ENCODE measurements at places on chromosomes 7 and 10.
A peak's percentile ranks its signal among the peaks of the same experiment; 100 is the strongest.

DNA sequence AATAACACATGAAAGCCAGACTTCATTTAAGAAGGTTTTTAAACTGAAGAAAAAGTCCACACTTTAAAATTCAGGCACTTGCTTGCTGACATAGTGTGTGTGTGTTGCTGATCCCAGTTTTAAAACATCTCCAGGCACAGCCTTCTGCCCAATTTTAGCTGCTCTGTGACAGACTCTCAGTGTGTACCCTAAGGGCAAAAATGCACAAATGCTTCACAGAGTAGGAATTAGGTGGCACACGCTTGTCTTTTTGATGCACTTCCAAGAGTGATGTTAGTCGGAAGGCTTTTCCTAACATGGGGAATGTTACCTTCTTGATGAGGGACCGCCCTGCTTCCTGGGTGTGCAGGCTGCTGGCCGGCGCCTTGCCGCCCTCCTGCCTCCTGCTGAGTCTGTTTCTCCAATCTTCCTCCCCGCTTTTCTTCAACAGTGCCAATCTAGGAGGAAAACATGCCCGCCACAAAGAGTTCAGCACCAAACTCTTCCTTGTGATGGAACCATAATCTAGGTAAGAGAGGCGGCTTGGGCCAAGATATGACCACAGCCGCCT, 122.3 kb downstream of the SVIL start:
- DNase-seq = no peak

GRCh38 chr10:62817121-62817765, 1.1 kb upstream of the EGR2 start:
- DNase-seq = peak; percentile 14

DNA sequence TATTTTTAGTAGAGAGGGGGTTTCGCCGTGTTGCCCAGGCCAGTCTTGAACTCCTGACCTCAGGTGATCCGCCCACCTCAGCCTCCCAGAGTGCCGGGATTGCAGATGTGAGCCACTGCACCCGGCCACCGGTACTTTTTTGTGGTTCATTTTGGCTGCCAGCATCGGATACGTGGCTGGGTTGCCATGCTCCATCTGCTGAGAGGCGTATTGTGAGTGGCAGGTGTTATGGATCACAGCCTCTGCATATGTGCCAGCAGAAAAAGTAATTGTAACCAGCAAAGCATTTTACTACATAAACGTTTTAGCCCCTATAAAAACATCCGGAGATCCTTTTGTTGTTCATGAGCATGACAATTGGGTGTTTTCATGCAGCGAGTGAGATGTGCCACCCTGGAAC, 7.1 kb downstream of the FOXK1 start:
- DNase-seq = no peak

- DNase-seq = no peak
Measured at GRCh38 chr7:23157679-23158078, 24.2 kb upstream of the NUP42 start.

DNA sequence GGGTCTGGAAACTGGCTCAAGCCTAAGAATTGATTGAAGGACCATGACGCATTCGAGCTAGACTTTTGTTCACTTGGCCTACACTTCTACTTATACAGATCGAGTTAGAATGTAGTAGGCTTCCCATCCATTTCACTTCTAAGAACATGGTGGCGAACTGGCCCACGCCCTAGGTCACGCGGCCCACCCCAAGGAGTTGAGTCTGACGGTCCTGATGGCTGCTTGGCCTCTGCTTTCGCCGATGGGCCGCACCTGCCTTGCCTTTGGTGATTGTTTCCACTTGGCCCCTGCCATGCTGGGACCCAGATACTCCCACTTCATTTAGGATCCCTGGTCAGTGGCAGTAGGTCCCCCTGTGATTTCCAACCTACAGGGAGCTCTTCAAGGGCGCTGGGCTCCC, 153.6 kb downstream of the PRKAG2 start:
- no peak for DNase-seq

DNA sequence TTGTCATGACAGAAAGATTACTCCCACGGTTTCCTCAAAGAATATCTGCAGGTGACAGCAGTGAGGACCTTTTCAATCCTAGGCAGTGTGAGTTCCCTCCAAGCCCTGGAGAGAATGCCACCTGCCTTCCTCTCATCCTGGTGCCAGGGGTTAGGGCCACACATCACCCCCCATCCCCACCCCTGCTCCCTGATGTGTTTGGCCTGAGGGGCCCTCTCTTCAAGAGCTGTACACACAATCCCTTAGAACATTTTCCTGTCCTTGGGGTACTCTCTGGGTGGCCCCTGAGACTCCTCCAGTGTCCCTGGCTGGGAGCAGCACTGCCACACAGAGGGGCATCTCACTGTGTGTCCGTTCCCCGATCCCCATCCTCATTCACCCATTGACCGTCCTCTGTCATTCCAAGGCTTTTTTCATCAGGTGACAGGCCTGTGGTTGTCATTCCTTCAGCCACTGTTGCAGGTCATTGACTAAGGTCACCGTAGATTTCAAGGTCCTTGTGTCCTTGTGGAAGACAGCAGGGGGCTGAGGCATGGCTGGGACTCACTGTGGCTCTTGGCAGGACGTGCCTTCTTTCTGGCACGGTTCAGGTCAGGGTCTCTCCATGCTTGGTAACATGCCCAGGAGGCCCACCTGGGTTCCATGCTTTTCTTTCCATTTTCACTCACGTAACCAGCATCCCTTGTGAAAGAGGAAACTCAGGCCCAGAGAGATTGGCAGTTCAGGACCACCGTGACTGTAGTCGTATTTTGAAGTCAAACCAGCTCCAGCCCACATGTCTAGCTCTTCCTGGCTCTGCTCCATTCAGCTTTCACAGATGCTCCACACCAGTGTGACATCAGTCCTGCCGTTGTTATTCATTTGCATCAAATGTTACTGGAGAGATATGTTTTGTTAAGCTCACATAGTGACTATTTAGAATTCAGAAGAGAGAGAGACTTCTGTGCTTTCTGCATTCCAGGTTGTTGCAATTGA, 26.8 kb upstream of the BTBD16 start:
- DNase-seq = no peak

- no peak for DNase-seq
Measured at GRCh38 chr7:7315851-7316250, 133.5 kb downstream of the C1GALT1 start.

- DNase-seq = no peak
Measured at GRCh38 chr7:29976673-29977415, 12.8 kb downstream of the SCRN1 start.

DNA sequence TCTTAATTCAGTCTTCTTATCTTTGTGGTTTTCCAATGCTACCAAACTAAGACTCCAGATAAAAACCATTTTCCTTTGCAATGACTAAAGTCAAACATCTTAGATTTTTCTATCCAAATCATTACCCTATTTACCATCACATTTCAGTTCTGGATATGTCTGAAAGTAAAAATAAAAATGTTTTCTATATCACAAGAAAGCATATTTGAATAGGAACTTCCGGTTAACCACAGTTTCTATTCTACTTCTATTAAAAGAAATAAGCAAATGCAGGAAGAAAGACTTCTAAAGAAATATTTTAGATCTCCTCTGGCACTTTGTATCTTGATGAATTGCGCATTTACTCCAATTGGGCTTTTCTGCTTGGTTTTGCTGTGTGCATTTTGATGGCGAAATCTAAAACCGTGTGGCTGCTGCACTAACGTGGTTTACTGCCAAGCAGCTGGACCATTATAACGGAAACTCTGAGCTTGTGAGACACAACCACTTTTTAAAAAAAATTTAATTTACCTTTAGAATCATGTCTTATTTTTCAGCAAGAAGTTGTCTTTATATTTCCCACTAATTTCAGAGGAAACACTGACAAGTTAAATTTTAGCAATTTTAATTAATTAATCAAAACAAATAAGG, 146.1 kb downstream of the VPS50 start:
- no peak for DNase-seq

DNA sequence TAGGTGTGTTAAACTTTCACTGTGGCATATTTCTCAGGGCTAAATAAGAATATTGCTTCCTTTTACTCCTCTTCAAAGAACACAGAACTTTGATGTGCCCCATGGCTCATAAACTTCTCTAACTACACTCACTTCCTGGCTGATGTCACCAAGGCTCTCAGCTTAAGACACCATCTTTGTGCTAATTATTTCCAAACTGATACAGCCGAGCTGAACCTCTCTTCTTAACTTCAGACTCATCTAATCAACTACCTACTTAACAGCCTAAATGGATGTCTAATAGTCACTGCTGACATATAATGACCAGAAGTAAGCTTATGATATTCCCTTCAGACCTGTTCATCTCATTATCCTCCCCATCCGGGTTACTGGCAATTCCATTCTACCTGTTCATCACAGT, 3.6 kb downstream of the C10orf67 start:
- no peak for DNase-seq

- DNase-seq = no peak
Measured at GRCh38 chr10:33804584-33804983, 470.1 kb upstream of the NRP1 start.

DNA sequence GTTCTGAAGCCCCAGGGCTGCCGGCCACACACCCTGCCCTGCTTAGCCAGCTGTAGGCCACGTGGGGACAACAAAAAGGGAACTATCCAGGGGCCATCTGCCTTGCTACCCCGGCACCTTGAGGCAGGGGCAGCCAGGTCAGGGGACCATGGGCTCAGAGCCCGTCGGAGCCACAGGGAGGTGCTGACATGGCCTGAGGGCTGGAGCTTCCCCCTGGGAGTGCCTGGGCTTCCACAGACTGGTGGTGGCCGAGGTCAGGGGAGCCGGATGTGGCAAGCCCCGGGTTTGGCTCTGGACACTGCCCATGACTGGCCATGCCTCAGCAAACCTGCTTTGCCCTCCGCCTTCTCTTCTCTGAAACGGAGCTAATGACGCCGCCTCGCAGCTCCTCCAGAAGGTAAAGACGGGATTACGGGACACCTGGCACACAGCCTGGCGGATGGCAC, 178.5 kb downstream of the EBF3 start:
- DNase-seq = no peak

- DNase-seq = no peak
Measured at GRCh38 chr7:80348223-80348622, 163.6 kb downstream of the GNAT3 start.

GRCh38 chr7:112283382-112283910, 77.0 kb downstream of the ZNF277 start:
- DNase-seq = no peak

DNA sequence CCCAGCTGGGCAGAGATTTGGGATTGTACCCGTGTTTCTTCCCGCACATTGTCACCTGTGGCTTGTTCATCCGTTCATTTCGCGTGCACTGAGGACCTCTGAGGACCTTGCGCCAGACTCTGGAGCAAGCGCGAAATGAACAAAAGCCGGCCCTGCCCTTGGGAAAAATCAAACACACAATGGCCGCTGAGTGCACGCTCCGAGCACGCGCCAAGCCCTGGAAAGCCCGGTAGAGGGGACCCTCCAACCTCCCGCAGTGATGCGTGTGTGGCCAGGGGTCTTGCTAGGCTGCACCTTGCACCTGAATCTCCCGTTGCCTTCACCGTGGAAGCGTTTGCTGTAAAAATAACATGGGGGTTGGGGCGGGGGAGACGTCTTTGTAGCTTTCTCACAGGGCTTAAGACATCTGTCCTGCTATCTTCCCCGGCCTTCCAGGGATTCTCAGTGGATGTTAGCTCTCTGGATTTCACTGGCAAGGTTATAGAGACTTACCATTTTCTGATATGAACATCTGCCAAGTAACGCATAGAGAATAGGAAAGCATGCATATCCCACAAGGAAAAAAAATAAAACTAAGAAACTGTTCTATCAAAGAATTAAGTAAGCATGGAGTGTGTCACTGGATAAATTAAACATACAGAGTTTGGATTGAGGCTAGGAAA, 37.3 kb downstream of the ZNF777 start:
- no peak for DNase-seq

GRCh38 chr7:45026984-45027773, 27.2 kb downstream of the CCM2 start:
- no peak for DNase-seq

DNA sequence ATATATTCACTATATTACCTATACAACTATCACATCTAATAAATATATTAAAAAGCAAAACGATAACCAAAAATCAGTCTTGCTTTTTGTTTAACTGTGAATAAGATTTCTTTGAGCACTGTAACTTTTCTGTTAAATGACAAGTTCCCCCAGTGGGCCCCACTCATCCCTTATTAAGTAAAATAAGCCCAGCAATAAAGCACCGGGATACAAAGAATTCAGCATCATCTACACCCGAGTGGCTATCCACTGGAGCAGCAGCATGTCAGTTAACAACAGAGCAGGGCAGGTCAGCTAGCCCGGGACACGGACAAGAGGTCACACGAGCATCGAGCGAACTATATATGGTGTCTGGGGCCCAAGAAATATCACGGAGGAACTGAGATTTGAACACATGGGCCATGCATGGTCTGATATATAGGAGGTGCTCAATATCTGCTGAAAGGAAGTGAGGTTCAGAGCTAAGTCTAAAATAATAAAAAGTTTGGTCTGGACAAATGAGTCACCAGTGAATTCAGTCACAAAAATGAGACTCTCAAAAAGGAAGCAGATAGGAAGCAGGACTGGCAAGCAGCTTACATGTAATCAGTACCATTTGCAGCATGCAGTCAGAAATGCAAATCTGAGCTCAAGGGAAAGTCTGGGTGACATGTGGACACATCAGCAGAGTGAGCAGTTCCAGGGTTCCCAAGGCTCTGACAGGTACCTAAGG, 4.1 kb downstream of the ERCC6 start:
- no peak for DNase-seq

DNA sequence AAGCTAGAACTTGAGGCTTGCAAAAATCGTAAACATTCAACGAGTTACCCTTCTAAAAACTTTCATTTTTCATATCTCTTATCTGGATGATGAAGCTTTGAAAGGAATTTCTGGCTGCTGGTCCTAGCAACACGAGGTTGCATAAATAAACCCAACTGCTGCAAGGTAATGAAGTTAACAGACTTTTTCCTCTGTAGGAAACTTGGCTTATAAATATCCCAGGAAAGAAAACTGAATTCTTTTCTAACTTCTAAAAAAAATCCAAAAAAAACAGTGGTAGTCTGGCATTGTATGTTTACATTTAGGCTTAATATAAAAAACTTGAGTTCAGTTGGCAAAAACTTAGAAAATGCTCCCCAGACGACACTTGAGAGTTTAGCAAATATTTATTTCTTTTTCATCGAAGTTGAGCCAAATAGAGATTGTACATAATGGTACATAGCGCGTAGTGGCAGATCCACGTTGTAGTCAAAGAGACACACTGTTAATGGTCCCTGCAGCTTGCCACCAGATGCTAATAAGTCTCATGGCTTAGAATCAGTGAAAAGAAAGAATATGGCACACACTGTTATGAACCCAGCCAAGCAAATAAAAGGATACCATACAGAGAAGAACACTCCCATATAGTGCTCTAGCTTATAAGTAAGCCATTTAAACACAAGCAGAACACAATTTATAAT, 200.3 kb upstream of the PCLO start:
- no peak for DNase-seq

GRCh38 chr7:31002256-31002655, 38.5 kb downstream of the GHRHR start:
- DNase-seq = no peak

- DNase-seq = no peak
Measured at GRCh38 chr10:114471906-114472876, 67.9 kb upstream of the AFAP1L2 start.

- DNase-seq = no peak
Measured at GRCh38 chr7:73977619-73978618, 50.1 kb upstream of the ELN start.

GRCh38 chr10:124325633-124325914, 93.1 kb downstream of the OAT start:
- no peak for DNase-seq

- no peak for DNase-seq
Measured at GRCh38 chr7:84264396-84264795, 69.8 kb upstream of the SEMA3A start.
